Activated naive CD8-positive, alpha-beta T cell treated with anti-CD3 and anti-CD28 coated beads for 36 hours (primary cell): ENCODE measurements at places on chromosomes 7 and 10.

GRCh38 chr10:43091846-43092245 is 15.0 kb downstream of the RET start:
- DNase-seq, result no peak

GRCh38 chr10:58511765-58512490 is 744 bp upstream of the BICC1 start:
- DNase-seq, result no peak

DNA sequence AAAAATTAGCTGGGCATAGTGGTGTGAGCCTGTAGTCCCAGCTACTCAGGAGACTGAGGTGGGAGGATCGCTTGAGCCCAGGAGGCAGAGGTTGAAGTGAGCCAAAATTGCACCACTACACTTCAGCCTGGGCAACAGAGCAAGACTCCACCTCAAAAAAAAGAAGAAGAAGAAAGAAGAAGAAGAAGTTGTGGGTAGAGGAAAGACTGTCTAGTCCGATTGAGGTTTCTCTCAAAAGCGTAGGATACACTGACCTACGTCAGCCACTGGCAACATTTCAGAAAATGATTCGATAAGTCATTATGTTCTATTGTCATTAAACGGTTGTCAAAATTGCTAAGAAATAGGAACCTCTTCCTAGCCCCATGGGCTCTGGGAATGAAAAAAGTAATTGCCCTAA is 22.3 kb upstream of the RHBDD2 start:
- DNase-seq, result no peak

DNA sequence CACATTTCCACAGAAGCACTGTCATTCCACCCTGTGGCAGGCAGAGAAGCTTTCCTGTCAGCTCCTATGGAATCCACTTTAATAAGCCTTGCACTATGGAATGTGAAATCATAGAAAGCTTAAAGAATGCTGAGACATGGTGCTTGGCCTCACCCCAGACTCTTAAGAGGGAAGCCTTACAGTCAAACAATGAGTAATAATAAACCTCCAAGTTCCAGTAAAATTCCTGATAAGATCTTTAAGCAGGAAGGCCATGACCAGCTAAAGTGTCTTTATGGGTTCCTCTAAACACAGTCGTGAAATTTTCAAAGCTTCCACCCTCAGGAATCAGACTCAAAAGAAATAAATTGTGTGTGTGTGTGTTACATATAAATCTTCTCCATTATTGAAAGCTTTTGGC is 11.9 kb upstream of the TEX36 start:
- no peak for DNase-seq
